Cardiac muscle cell (in vitro differentiated cells and primary cell): ENCODE measurements at places on chromosomes 6 and 20. TPM values are rescaled to one million over a fixed set of nuclear protein-coding genes. Genes with fewer than 3 reads are reported as not detected.

DNA sequence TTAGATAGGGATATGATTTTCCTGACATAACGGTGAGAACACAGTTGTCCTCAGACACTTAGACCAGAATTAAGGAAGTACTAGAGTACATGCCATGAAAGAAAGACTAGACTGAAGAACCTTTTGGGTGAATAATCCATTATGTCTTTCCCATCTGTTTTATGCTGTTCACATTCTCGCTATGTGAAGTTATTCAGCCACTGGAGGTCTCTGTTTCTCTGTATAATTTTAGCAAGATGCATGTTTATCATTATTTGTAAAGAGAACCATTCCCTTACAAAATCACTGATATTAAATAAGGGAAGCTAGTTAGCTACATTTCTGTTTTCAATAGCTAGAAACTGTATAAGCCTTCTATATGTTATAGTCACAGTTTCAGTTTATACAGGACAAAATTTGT is 391.9 kb downstream of the CD109 start:
- DNase-seq: no peak

DNA sequence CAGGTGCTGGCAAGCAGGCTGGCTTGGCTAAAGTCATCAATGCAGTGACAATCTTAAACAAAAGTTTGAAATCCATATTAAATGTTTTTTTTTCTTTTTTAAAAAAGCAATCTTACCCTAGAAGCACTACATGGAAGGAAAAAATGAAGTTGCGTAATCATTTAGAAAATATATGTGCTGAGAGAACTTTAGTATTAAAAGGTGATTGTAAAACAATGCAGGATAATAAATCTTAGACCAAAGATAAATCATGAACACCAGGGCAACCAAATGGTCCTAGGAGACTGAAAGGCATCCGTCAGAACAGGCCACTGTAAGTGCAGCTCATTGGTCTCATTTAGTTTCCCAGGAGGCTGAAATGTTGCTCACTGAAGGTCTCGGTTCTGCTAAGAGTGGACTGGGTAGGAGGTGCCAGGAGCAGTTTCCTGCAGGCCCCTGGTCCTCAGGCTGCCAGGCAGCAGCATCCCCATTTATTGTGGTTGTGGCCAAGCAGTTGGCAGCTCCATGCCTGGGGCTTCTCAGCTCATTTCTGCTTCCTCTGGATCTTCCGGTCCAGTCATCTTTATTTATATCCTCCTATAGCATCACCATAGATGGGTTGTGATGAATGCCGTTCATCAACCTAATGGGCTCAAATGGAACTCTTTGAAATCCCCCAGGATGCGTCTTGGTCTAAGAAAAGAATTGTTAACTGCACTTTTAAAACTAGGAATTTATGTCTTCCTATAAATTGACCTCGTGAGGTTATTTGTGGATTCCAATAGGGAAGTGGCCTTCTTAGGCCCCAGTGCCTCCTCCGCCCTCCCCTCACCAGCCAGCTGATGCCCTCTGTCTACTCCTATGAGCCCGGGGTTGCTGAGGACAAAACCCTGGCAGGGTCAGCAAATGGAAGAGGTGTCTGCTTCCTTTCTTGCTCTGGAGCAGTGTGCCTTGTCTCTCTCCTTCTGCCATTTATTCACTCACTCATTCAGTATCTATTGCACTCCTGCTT is 269.0 kb downstream of the UST start:
- DNase-seq: no peak

RBM24 gene
- polyA plus RNA-seq: 190 and 366 TPM in 2 replicates

UBD gene
- polyA plus RNA-seq: not detected in 2 replicates

- no peak for DNase-seq
Observed at GRCh38 chr6:37251211-37251780, 6.3 kb upstream of the TBC1D22B start.

DNA sequence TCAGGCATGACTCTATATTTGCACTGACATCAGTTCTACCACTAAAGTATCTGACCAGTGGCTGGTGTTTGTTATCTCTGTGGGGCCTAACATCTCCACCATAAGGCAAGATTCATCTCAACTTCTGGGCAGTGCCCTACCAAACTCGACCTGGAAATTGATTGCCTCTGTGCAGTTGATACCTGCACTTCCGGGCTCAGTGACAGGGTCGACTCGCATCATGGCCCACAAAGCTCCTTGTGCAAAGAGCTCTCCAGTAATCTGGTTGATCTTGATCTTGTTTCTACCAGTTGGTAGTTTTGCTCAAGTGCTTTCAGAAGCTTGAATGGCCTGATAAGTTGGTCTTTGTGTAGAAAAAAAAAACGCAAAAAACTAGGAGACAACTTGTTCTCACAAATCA is 501.1 kb upstream of the JAG1 start:
- DNase-seq: no peak

GRCh38 chr20:22985239-22985778 is 49.8 kb upstream of the SSTR4 start:
- no peak for DNase-seq

COL10A1 gene
- polyA plus RNA-seq: 0.13 and 0.50 TPM in 2 replicates

- no peak for DNase-seq
Observed at GRCh38 chr6:155880900-155881299, 425.3 kb upstream of the NOX3 start.

TAF4 gene
- polyA plus RNA-seq: 1.5 and 3.7 TPM in 2 replicates

- peak; percentile 81 for DNase-seq
Observed at GRCh38 chr6:43910638-43911353, 140.8 kb downstream of the VEGFA start.

FLRT3 gene
- polyA plus RNA-seq: 5.4 and 6.3 TPM in 2 replicates

DNA sequence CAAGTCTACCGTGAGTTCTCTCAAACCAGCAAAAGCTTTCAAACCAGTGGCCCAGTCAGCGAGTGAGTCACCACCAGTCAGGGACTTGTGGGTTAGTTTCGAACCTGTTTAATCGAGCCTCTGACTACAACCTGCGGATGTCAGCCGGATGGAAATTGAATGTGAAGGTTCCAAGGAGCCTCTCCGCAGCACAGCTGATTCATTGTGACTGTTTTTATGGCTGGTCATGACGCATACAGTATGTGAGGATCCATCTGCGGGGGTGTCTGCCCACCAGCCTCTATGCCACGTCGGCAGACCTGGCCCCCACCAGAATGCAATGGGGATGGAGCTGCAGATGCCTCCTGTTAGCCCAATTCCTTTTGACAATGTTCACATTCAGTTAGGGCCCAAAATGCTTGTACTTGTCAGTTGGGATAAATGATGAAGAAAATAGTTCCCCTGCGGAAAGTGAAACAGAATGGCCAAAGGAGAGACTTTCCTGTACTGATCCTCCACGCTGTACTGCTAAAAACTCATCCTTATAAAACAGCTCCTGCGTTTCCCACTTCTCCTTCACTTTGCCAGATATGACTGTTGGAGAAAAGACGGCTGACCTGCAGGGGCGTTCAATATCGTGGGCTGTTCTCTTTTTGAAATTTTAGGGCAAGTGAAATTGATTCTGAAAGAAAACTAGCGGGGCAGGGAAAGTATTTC is 206.6 kb downstream of the TFAP2B start:
- DNase-seq: no peak

DNA sequence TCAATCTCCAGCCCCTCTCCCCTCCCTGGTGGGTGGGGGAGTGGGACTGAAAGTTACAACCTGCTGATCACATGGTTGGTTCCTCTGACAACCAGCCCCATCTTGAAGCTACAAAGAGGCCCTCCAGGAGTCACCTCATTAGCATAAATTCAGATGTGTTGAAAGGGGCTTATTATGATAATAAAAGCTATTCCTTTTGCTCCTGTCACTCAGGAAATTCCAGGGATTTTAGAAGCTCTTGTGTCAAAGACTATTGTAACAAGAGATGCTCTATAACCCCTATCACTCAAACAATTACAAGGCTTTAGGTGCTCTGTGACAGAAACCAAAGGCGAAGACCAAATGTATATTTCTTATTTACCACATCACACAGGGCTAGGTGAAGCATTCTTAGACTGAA is 30.1 kb upstream of the MBOAT1 start:
- no peak for DNase-seq

DNA sequence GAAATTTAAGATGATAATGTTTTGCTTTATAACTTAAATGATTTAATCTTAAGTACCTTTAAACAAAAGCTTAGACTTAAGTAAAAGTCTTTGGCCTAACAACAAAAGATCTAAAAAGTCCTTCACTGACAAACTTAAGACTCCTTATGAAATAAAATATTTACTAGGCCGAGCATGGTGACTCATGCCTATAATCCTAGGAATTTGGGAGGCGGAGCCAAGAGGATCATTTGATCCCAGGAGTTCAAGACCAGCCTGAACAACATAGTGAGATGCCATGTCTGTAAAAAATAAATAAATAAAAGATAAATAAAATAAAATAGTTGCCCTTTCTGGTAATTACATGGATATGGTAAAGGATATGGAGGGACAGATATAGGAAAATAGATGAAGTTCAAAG is 12.4 kb downstream of the KATNA1 start:
- DNase-seq: no peak

SLC26A8 gene
- 0.37 TPM in 1 of 2 replicates, not detected in the other for polyA plus RNA-seq

GRCh38 chr20:26218301-26218700 is 521.6 kb upstream of the ZNF337 start:
- DNase-seq: no peak

GRCh38 chr6:14559746-14560536 is 442.4 kb downstream of the CD83 start:
- no peak for DNase-seq

- DNase-seq: peak; percentile 45
Observed at GRCh38 chr6:138397128-138398122, 6.6 kb upstream of the HEBP2 start.

SMIM26 gene
- polyA plus RNA-seq: 158 and 167 TPM in 2 replicates

DNA sequence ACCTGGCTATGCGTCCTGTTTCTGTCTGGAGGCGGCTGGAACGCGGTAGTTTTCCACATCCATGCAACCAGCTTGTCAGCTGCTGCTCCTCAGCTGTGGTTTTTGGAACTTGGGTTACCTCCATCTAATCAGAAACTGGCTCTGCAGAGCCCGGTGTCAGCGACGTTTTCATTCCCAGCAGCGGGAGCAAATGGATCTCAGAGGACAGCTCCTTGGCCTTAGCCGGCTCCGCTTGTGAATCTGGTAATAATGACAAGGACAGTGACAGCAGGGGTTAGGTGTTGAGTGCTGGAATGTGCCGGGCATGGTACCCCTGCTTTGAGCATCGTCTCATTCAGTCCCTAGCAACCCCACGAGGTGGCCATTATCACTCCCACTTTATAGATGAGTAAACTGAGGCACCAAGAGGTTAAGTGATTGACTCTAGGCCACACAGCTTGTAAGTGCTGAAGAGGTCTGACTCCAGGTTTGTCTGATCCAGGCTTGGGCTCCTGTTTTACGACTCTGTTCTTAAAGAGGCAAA is 1.3 kb downstream of the SLCO4A1 start:
- no peak for DNase-seq

GRCh38 chr20:64005394-64005793 is 24.5 kb downstream of the PRPF6 start:
- no peak for DNase-seq

- no peak for DNase-seq
Observed at GRCh38 chr6:136696783-136697364, 95.4 kb downstream of the MAP3K5 start.

- no peak for DNase-seq
Observed at GRCh38 chr20:63293456-63293855, 470 bp downstream of the COL20A1 start.

- DNase-seq: peak; percentile 50
Observed at GRCh38 chr6:19803331-19804204, 33.6 kb upstream of the ID4 start.

- DNase-seq: peak; percentile 68
Observed at GRCh38 chr6:27630727-27631608, 158.1 kb upstream of the ZNF184 start.

FBXO30 gene
- 6.1 and 12.3 TPM in 2 replicates for polyA plus RNA-seq

GRCh38 chr6:20866036-20866435 is 331.8 kb downstream of the CDKAL1 start:
- no peak for DNase-seq

MCM8 gene
- polyA plus RNA-seq: 1.5 and 4.5 TPM in 2 replicates

PRR18 gene
- 0.33 TPM in 1 of 2 replicates, not detected in the other for polyA plus RNA-seq

GRCh38 chr6:122696079-122696478 is 83.4 kb upstream of the FABP7 start:
- DNase-seq: no peak

HLA-DRB1 gene
- 0.74 and 1.1 TPM in 2 replicates for polyA plus RNA-seq

- peak; percentile 79 for DNase-seq
Observed at GRCh38 chr6:132161283-132161682, 210.1 kb upstream of the CCN2 start.

DNA sequence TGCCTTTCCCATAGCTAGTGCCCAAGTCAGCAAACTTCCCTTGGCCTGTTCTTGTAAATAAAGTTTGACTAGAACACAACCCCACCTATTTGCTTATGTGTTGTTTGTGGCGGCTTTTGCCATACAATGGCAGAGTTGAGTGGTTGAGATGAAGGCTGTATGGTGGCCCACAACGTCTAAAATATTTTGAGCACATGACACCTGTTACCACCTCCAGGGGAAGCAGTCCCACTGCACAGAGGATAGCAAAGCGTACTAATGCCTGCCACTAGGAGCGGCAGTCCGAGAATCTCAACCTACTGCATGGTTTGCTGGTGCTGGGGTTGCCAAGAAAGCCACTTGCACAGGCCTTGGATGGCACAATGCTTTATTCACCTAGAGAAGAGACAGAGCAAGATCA is 58.6 kb downstream of the TGM2 start:
- no peak for DNase-seq

DNA sequence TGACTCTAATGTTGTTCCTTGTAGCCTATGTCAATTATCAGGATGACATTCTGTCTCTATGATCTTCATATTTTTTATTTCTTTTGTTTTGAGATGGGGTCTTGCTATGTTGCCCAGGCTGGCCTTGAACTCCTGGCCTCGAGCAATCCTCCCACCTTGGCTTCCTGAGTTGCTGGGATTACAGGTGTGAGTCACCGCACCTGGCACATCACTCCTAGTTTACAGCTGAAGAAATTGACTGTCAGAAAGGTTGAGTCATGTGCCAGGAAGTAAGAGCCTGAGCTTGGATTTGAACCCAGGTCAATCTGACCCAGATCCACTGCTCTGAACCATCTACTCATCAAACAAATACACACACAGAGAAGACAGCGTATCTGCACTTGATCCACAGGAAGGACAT is 14.4 kb downstream of the PPP1R3G start:
- no peak for DNase-seq

GRCh38 chr20:5821627-5822215 is 71.5 kb downstream of the SHLD1 start:
- no peak for DNase-seq

- no peak for DNase-seq
Observed at GRCh38 chr20:60680554-60680953, 571.5 kb upstream of the CDH4 start.

DNA sequence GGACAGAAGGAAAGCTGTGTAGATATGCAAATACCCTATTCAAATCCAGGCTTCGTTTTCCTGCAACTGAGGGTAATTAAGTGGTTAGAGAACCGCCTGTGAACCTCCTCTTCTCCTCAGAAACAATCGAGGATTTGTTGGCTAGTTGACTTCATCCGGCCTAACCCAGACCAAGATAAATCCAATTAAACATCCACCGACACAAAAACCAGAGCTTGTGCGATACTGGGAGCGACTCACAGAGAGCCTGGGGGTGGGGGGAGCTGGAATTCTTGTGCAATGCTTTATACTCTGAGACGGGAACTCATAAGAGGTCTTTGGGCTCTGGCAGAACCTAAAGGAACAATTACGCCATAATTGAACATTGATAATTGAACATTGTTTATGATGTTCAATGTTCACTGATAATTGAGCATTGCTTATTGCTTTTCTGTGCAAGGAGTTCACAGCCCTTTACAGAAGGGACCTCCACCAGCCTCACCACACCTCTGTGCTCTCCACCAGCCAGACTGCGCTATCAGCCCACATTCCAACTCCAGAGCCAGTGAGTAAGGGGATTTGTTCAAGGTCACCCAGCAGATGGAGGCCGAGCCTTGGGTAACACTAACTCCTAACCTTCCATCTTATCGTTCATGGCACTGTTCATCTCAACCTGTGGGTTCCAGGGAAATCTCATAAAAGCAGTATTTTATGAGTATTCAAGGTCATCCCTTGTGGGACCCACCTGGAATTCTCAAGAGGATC is 429.6 kb upstream of the JARID2 start:
- peak; percentile 83 for DNase-seq
